ENCODE measurements at places on chromosomes 11 and 22. TPM values are rescaled to one million over a fixed set of nuclear protein-coding genes. Genes with fewer than 3 reads are reported as not detected.

The POU2F3 gene
- not detected for total RNA-seq

The CASP4 gene
- 166 TPM for total RNA-seq

The ABCC8 gene
- not detected for total RNA-seq

The TMPRSS5 gene
- total RNA-seq, result under 0.01 TPM

The RIMBP3C gene
- 0.19 TPM for total RNA-seq

The CABP4 gene
- 0.26 TPM for total RNA-seq

The APOBEC3F gene
- 8.6 TPM for total RNA-seq

The MRGPRE gene
- total RNA-seq, result 0.12 TPM

The MTA2 gene
- total RNA-seq, result 102 TPM

The MYBPC3 gene
- not detected for total RNA-seq

The RANBP1 gene
- total RNA-seq, result 177 TPM

The ADM2 gene
- 0.37 TPM for total RNA-seq

The MYOD1 gene
- total RNA-seq, result not detected

The RAG2 gene
- total RNA-seq, result not detected

The THRSP gene
- total RNA-seq, result not detected

The ASCL3 gene
- not detected for total RNA-seq

The SCN3B gene
- total RNA-seq, result 0.13 TPM

The PLAAT3 gene
- total RNA-seq, result 28.1 TPM

The SMPD1 gene
- 54.4 TPM for total RNA-seq

The APOL4 gene
- 0.37 TPM for total RNA-seq

The USH1C gene
- total RNA-seq, result not detected

The GVQW3 gene
- total RNA-seq, result 2.1 TPM

The OR10G7 gene
- total RNA-seq, result not detected

The IGLL5 gene
- not detected for total RNA-seq

The APOA4 gene
- not detected for total RNA-seq

The EFCAB6 gene
- 2.4 TPM for total RNA-seq

The TMPRSS4 gene
- total RNA-seq, result under 0.01 TPM

The TRIM51 gene
- not detected for total RNA-seq

The HBB gene
- total RNA-seq, result not detected

The RCN1 gene
- 222 TPM for total RNA-seq

The WNT7B gene
- not detected for total RNA-seq

The PGA5 gene
- total RNA-seq, result not detected

The OR4D5 gene
- total RNA-seq, result not detected

The JAM3 gene
- total RNA-seq, result 71.5 TPM

The APBB1 gene
- 50.2 TPM for total RNA-seq

The DCDC1 gene
- total RNA-seq, result under 0.01 TPM

The UBE4A gene
- 45.0 TPM for total RNA-seq

The NCAM1 gene
- total RNA-seq, result 0.13 TPM

The ASCL2 gene
- total RNA-seq, result not detected

The APOA1 gene
- total RNA-seq, result 0.87 TPM

The GRIA4 gene
- total RNA-seq, result 0.12 TPM

The KRTAP5-1 gene
- not detected for total RNA-seq

The DRICH1 gene
- total RNA-seq, result 0.31 TPM

The C11orf21 gene
- total RNA-seq, result not detected

The PTGDR2 gene
- not detected for total RNA-seq

The FOLR1 gene
- not detected for total RNA-seq

The CCDC116 gene
- total RNA-seq, result 0.19 TPM

The LIMK2 gene
- 19.6 TPM for total RNA-seq

The COMMD9 gene
- total RNA-seq, result 28.5 TPM

The ADAMTS15 gene
- total RNA-seq, result 47.6 TPM

The SAC3D1 gene
- 9.0 TPM for total RNA-seq

The FGF4 gene
- total RNA-seq, result not detected

The CARD16 gene
- total RNA-seq, result 15.3 TPM

The SLC25A17 gene
- 12.4 TPM for total RNA-seq

The LRRC32 gene
- total RNA-seq, result 126 TPM

The GLYATL1 gene
- total RNA-seq, result 0.37 TPM

The PIWIL4 gene
- 2.6 TPM for total RNA-seq

The OLFML1 gene
- 15.2 TPM for total RNA-seq
